ENCODE measurements at places on chromosomes 7 and 10.

DNA sequence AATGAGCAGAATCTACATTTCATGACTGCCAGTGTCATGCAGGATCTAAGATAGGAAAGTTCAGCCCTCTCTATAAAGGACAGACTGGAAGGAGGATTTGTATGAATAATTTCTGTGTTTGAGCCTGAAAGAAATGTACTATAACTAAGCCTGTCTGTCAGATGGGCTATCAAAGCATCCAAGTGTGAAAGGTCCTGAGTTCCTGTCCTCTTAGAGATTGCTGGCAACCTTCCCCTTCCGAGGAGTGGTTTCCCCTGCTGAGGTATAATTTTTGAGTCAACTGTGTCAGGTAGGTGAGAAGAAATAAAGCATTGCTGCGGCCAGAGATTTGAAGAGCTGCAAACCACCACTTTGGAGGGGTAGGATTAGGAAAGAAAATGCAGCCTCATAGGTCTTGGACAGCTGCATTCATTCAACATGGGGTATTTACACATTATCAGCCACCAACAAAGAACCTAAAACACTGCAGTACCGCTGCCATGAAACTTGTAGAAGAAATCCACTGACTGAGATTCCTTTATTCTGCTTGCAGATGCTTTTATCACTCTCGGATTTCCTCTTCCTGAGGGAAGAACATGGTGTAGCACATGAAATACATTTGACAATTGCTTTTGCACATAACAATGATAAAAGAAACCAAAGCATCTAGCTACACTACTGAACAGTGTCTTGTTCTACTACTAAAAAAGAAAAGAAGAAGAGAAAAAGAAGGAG is 189.1 kb downstream of the DGKI start:
- no peak for DNase-seq

DNA sequence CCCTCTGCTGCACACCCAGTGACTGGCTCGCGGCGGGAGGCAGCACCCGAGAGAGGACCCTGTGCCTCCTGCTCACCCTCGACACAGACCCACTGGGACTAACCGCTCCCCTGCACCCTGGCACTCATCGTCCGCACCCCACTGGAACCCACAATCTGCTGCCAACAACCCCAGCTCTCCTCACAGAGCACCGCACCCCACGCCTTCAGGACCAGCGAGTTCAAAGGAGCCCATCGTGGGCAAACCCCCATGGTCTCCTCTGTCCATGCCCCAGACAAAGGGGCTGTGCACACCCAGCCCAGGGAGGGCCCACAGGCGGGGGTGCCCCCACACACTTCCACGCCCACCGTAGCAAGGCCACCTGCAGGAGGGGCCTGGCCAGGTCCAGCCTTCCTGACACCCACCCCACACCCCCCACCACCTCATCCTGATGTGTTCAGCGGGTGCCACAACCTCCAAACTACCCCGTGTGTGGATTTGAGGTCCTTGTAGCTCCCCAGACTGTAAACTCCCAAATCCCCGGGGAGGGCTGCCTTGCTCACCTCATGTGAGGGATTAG is 14.0 kb downstream of the RASGEF1A start:
- peak; percentile 2 for DNase-seq

GRCh38 chr7:96328016-96328415 is 6.1 kb upstream of the SLC25A13 start:
- DNase-seq, result no peak

GRCh38 chr7:145692237-145692950 is 424.2 kb upstream of the CNTNAP2 start:
- DNase-seq, result no peak

DNA sequence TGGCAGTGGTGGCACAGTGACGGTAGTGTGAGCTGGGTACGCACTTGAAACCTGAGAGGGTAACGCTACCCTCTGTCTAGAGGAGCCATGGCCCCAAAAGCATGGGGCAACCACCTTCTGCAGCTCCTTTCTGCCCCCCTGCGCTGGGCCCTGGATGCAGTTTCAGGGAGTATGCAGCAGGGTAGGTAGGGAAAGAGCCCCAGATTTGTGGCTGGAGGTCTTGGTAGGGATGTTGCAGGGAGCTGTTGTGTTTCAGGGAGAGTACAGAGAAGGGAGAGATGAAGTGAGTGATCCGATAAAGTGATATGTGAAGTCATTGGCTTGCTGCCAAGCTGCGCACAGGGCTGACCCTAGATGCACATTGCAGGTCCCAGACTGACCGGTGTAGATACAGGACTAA is 2.7 kb upstream of the PGAM2 start:
- no peak for DNase-seq

DNA sequence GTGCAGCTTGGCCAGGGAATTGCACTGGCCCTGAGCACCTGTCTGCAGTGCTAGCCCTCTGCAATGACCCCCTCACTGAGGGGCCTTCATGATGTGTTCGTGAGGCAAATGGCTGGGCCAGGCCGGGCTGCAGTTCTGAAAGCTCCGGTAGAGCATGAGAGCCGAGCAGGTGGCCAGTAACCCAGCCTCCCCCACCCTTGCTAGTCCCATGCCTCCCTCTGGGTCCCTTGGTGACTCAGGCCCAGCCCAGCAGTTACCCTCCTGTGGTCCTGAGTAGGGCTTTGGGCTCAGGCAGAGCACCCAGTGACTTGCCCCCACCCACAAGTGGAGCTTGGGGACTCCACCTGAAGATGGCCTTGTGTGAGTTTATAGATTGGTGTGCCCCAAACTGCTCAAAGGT is 16.1 kb upstream of the CSGALNACT2 start:
- no peak for DNase-seq

DNA sequence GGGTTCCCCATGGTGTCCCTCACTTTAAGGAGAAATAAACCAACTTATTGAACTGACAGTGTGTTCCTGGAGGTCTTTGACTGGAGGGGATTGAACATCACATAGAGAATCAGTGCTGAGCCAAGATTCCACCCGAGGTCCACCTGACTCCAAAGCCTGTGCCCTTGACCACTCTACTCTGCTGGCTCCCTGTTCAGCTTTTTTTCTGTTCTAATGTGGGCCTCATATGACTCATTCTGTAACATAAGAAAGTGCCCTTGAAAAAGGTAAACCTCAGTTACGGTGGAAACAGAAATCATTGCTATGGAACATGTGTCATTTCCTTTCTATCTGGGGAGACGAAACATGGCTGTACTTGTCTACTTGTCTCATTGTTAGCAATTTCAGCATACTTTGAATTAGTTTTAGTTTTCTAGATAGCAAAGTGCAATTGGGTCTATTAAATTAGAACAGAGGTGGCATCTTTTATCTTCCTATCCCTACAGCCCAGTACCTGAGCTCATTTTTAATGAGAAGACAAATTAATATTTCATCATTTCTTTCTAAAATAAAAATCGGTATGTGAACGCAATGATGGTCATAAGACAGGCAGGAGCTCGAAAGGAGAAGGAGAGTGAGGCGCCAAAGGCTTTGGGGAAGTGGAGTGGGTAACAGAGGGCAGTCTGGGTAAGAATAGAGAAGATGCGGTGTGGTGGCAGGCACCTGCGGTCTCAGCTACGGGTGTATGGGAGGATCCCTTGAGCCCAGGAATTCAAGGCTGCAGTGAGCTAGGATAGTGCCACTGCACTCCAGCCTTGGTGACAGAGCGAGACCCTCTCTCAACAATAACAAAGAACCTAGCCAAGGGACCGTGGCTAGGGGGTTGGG is 1.5 kb downstream of the GSDME start:
- DNase-seq, result no peak

- DNase-seq, result no peak
Observed at GRCh38 chr10:67776371-67776770, 61.6 kb downstream of the DNAJC12 start.

DNA sequence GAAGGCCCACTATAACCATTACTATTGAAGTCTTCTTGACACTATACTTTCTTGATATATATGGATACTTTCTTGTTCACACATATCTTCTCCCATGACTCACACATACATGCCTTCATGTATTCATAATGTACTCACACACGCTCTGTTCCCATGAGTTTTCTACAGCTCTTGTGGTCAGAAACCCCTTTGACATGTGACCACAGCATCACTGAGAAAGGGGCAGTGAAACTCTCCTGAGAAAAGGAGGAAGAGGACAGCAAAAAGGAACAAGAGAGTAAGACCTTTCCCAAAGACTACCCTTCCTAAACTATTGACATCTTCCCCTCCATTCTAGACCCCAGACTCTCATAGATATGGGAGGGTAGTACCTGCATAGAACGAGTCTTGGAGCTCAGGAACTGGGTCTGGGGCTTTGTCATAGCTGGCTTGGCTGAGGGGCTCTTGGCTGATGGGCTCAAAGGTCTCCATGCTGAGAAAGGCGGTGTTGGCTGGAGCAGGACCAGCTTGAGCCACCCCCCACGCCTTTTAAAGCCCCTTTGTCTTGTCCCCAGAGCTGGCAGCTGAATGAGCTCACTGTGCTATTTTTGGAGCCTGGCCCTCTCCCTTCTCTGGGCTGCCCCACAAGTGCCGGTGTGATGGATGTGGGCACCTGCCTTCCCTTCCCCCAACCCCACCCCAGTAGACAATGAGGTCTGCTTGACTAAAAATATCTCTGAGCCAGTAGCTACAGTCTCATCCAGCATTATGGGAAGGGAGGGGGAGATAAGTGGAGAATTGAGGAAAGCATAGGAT is 5.1 kb downstream of the SYNPO2L start:
- DNase-seq, result peak; percentile 58

GRCh38 chr10:63670291-63670898 is 149.2 kb downstream of the REEP3 start:
- DNase-seq, result peak; percentile 80

DNA sequence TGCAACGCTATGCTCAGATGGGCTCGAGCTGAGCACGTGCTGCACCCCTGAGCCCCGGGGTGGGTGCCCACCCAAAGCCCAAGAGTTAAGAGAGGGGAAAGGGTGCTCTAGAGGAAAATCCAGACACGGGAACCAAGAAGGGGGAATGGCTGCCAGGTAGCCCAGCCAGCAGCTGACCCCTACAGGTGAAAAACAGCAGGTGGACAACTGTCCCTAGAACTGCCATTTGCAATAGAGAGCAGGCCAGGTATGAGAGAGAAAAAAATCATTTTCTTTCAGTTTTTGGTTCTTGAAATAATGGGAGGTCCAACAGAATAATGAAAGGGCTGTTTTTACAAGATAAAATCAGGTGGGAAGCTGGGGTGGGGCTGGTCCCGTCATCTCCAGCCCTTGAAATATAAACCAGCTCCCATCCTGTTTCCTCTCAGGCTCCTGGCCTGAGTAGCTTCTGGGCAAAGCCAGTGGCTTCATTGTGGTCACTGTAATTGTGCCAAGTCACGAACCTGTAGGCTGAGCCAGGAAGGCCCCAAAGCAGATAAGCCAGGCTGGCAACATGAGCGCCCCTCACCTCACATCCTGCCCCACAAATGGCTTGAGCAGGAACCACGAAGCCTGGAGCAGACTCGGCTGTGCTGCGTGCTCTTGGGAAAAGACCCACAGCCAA is 257.8 kb downstream of the SNX10 start:
- no peak for DNase-seq

DNA sequence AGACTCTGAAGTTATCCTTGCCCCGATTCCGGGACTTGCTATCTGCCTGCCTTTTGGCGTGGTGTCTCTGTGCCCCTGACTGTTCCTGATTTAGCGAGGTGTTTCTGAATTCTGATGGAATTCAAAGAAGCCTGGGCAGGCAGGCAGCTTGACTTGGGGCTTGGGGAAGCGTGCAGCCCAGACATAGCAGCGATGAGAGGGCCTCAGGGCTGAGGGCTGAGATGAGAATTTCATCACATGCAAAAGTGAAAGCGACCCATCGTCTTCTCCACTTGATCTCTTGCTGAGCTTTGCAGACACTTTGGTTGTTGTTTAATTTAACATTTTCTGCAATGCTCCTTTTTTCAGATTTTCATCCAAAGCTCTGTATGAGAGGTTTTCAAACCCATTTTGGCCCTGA is 57.8 kb downstream of the TCF7L2 start:
- no peak for DNase-seq

DNA sequence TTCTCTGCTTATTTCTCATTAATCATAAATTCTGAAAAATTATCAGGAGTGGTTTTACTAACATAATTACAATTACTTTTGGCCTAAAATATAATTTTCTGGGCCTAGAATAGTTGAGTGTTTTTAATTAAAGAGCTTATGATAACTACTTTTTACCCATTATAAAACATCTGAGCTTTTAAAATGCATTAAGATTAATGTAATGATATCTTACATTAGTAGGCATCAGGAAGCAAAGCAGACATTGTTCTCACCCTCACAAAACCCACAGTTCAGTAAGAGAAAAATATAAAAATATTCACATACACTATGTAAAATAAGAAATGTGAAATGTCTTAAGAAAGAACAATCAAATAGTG is 443.7 kb upstream of the SEMA3A start:
- no peak for DNase-seq

- DNase-seq, result no peak
Observed at GRCh38 chr7:75033064-75033463, 40.5 kb downstream of the RCC1L start.

DNA sequence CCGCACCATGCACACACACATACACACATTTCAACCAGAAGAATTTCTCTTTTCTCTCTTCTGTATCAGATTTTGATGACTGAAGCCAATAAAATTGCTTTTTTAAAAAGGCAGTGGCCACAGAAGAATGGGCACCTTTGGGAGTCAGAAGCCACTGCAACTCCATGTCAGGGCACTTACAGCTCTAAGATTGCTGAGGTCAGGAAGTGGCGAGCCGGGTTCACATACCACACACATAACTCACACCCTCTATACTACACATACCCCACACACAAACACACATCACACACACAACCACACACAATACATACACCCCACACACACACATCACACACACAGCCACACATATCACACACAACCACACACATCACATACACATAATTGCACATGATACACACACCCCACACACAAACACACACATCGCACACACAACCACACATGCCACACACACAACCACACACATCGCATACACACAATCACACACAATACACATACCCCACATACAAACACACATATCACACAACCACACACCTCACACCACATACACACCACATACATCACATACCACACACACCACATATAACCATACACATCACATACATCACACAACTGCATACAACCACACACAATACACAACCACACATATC is 31.2 kb downstream of the GPRIN2 start:
- DNase-seq, result no peak

DNA sequence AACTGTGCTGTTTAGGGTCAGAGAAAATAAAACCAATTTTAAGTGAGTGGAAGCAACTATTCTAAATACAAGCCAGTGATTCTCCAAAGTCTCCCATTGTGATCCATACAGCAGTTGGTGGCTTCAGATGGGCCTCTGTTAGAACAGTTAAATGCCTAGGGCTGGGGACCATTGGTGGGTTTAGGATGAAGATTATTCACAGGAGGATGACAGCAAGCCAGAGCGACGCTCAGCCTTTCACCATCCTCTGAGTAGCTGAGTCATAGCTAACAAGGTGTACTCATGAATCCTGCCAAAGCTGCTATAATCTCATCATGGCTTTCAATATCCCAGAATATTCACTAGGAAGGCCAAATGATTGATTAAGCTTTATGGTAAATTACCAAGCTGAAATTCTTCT is 39.6 kb downstream of the STARD3NL start:
- DNase-seq, result no peak

GRCh38 chr7:71343892-71344291 is 211.9 kb downstream of the GALNT17 start:
- peak; percentile 15 for DNase-seq

- no peak for DNase-seq
Observed at GRCh38 chr10:107546986-107547385, 382.5 kb upstream of the SORCS1 start.

GRCh38 chr10:76150139-76150875 is 718.9 kb downstream of the LRMDA start:
- DNase-seq, result no peak

Measured in heart right ventricle (tissue), 16 donors.